ENCODE measurements at places on chromosomes 5 and 9. TPM values are rescaled to one million over a fixed set of nuclear protein-coding genes. Genes with fewer than 3 reads are reported as not detected.

DNA sequence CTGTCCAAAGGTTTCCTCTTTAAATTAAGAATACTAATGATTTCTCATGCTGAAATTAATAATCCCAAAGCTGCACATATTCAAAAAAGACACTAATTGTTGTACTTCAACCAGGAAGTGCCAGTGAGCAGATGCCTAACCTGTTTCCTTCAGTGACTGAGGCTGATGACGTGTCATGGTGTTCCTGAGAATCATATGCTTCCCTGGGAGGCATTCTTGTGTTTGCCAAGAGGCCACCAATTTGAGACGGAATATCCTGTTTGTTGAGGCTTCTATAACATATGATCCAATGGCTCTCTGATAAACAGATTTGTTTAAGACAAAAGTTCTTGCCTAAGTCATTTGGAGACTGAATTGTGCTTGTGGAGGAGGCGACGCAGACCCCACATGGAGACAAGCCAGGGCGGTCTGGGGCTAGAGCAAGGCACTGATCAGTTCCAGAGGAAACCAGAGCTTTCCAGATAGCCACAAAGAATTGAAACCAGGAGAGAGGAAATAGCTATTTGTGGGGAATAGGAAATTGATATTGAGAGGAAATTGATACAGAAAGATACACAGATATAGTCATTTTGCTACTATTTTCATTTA is 66.4 kb upstream of the ZNF608 start:
- no peaks in the 10 kb centered on the region for H3K36me3 ChIP-seq
- H3K27ac ChIP-seq = no peak overlapping the region
- H3K4me1 ChIP-seq = no peaks in the 10 kb centered on the region
- no peaks in the 10 kb centered on the region for H3K27me3 ChIP-seq
- no peak overlapping the region for H3K4me3 ChIP-seq

DNA sequence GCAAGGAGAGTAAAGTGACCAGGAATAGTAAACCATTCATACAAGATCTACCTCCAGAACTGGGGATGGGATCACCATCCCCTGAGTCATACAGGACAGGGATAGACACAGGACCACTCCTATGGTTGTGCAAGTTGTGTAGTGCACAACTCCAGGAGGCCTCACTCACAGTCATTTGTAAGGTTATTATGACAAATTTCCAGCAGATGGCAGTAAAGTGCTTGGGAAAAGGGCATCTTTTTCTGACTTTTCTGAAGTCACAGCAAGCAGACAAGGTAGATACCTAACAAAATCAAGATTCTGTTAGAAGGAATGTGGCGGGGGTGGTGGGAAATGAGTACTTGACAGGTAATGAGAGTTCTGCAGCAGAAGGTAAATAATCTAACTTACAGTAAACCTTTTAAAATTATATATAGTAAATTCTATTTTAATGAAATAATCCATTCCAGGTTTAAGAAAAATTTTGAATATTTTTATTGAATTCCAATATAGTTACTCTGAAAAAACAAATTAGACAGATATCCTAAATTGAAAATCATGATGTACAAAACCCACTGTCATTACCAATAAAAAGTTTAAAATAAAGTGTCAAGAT is 16.7 kb upstream of the KIF27 start:
- no peak overlapping the region for H3K4me3 ChIP-seq
- H3K27me3 ChIP-seq = no peaks in the 10 kb centered on the region
- H3K4me1 ChIP-seq = no peaks in the 10 kb centered on the region
- H3K36me3 ChIP-seq = peaks cover 16% of the 10 kb centered on the region
- peak; percentile 71 for DNase-seq

- peaks cover 97% of the 10 kb centered on the region for H3K36me3 ChIP-seq
- DNase-seq = no peak
- H3K4me1 ChIP-seq = peaks cover 46% of the 10 kb centered on the region
- H3K4me3 ChIP-seq = no peak overlapping the region
- H3K27me3 ChIP-seq = no peaks in the 10 kb centered on the region
- peak overlapping the region; percentile 39 for H3K27ac ChIP-seq
These were observed 7.4 kb downstream of the HNRNPH1 start for GRCh38 chr5:179616002-179616594.

DNA sequence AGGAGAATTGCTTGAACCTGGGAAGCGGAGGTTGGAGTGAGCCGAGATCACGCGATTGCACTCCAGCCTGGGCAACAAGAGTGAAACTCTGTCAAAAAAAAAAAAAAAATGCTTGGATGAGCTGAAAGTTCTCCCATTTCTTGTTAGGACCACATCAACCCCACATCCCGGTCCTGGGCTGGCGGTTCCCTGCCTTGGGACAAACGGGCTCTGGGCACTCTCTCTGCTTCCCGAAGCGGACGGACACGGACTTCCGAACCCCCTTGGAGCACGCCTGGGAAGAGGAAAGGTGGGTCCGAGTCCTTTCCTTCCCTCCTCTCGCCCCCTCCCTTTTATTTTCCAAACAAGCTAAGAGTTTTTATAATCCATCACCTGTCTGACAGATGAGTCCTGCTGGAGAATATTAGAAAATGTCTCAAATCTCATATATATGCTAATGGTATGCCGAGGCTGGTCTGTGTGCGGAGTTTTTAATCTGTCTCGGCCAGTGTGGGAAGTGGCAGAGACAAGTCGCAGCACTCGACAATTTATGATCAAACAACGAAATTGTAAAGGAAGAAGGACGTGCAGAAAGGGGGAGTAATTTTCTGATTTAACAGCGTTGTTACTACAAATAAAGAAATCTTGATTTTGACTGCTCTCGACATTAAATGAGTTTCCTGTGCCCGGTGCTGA is 257.9 kb upstream of the IRX4 start:
- H3K4me1 ChIP-seq = no peaks in the 10 kb centered on the region
- no peaks in the 10 kb centered on the region for H3K36me3 ChIP-seq
- DNase-seq = no peak
- no peak overlapping the region for H3K4me3 ChIP-seq
- no peaks in the 10 kb centered on the region for H3K27me3 ChIP-seq

GRCh38 chr5:73954381-73954780 is 328.4 kb downstream of the ARHGEF28 start:
- H3K27me3 ChIP-seq = peaks cover 2% of the 10 kb centered on the region
- H3K4me3 ChIP-seq = no peak overlapping the region
- H3K36me3 ChIP-seq = no peaks in the 10 kb centered on the region
- H3K27ac ChIP-seq = no peak overlapping the region
- no peaks in the 10 kb centered on the region for H3K4me1 ChIP-seq

- H3K27ac ChIP-seq = no peak overlapping the region
- H3K4me3 ChIP-seq = no peak overlapping the region
- H3K36me3 ChIP-seq = no peaks in the 10 kb centered on the region
- H3K4me1 ChIP-seq = no peaks in the 10 kb centered on the region
- H3K27me3 ChIP-seq = peaks cover 13% of the 10 kb centered on the region
These were observed 149.8 kb downstream of the MACIR start for GRCh38 chr5:103408408-103408807.

DNA sequence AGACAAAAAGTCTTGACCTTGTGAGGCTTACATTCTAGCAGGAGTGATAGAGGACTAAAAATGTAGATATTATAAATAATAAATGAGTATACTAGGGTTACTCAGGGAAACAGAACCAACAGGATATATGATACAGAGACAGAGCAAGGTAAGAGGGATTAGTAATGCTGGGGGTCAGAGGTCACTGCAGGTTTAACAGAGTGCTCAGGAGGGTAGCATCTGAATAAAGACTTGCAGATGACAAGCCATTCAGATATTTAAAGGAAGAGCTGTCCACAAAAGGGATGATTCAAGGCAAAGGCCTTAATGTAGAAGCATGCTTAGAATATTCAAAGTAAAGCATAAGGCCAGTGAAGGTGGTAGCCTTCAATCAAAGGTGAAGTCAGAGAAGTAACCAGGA is 65.6 kb upstream of the SEMA6A start:
- no peak for DNase-seq
- H3K27me3 ChIP-seq = no peaks in the 10 kb centered on the region

DNA sequence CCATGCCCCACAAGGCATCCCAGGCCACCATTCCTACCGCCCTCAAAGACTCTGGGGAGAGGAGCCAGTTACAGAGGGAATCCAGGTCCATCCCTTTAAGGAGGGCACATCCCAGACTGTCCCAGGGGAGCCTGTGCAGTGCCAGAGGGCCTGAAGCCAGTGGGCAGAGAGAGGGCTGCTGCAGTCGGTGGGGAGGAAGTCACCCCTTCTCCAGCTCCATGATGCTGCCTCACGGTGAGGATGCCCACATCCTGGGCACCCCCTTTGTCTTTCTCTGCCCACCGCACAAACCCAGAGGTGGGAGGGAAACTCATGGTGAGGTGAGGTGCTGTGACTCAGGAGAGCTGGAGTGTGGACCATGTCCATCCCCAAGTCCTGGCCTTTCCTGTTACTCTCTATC is 26.2 kb upstream of the ANKRD33B start:
- peaks cover 5% of the 10 kb centered on the region for H3K27me3 ChIP-seq
- H3K27ac ChIP-seq = no peak overlapping the region
- DNase-seq = peak; percentile 38
- peaks cover 16% of the 10 kb centered on the region for H3K4me1 ChIP-seq
- H3K36me3 ChIP-seq = no peaks in the 10 kb centered on the region
- no peak overlapping the region for H3K4me3 ChIP-seq

GRCh38 chr9:38162332-38163211 is 93.5 kb upstream of the SHB start:
- no peaks in the 10 kb centered on the region for H3K4me1 ChIP-seq
- DNase-seq = no peak
- no peak overlapping the region for H3K27ac ChIP-seq
- H3K4me3 ChIP-seq = no peak overlapping the region

DNA sequence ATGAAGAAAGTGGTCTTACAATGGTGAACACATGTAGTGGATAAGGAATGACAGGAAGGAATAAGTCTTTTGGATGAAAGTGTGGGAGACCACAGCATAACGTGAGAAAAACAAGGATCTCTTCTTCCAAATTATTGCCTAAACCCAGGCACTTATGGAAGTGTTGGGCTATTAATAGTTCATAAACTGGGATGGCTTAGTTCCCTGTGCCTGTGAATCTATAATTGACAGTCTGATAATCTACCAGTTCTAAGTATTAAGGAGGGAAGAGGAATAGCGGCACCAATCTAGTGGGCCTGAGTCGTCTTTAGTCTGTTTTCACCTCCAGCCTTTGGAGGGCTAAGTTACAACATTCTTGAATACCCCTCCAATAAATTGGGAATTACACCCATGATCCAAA is 39.2 kb upstream of the LRRTM2 start:
- no peaks in the 10 kb centered on the region for H3K4me1 ChIP-seq
- no peaks in the 10 kb centered on the region for H3K36me3 ChIP-seq
- H3K27ac ChIP-seq = no peak overlapping the region
- DNase-seq = no peak
- H3K27me3 ChIP-seq = no peaks in the 10 kb centered on the region
- H3K4me3 ChIP-seq = no peak overlapping the region

- no peak overlapping the region for H3K4me3 ChIP-seq
- DNase-seq = no peak
- no peak overlapping the region for H3K27ac ChIP-seq
- no peaks in the 10 kb centered on the region for H3K36me3 ChIP-seq
These were observed 200.2 kb downstream of the SLIT3 start for GRCh38 chr5:169100735-169101075.

GRCh38 chr5:166909040-166909439 is 1382.4 kb upstream of the WWC1 start:
- DNase-seq = no peak
- no peaks in the 10 kb centered on the region for H3K27me3 ChIP-seq
- H3K27ac ChIP-seq = no peak overlapping the region
- no peaks in the 10 kb centered on the region for H3K4me1 ChIP-seq
- no peak overlapping the region for H3K4me3 ChIP-seq

GRCh38 chr9:94945197-94946144 is 219.0 kb downstream of the AOPEP start:
- no peaks in the 10 kb centered on the region for H3K36me3 ChIP-seq
- no peak overlapping the region for H3K27ac ChIP-seq
- H3K4me1 ChIP-seq = no peaks in the 10 kb centered on the region
- DNase-seq = no peak
- no peak overlapping the region for H3K4me3 ChIP-seq

DNA sequence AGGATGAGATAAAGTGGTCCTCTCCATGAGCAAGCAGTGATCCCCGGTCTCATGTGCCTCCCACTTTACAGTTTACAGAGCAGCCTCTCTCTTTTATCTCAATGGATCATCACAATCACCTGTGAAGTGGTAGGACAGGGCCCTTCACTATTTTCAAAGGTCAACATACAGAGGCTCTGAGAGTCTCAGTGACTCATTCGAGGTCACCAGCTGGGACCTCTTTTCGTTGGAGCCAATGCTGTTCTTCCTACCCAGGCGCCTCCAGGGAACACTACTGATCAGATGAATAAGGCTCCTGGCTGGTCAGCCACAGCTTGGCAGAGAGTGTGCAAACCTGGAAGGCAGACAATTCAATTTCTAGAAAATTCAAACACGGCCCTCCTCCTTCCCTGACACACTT is 16.6 kb downstream of the GGTA1 start:
- no peaks in the 10 kb centered on the region for H3K27me3 ChIP-seq
- no peak for DNase-seq
- no peak overlapping the region for H3K4me3 ChIP-seq
- H3K4me1 ChIP-seq = no peaks in the 10 kb centered on the region
- H3K36me3 ChIP-seq = no peaks in the 10 kb centered on the region
- no peak overlapping the region for H3K27ac ChIP-seq

DNA sequence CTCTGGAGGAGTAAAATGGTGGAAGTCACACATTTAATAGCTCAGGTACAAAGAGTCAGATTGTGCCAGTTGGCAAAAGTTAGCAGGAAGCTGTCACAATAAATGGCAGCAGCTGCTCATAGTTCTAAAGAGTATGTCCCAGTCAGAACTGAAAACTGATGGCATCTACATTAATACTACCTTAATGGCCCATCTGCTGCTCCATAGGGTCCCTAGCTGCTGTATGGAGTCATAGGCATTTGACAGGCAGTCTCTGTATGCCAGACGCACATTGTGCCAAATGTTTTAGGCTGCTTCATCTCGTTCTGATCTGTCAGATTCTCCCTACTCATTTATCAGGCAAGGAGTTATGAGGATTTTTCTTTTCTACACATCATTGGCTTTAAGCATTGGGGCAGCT is 515.8 kb upstream of the ARRDC3 start:
- no peak for DNase-seq
- H3K27ac ChIP-seq = no peak overlapping the region
- H3K27me3 ChIP-seq = no peaks in the 10 kb centered on the region
- no peaks in the 10 kb centered on the region for H3K36me3 ChIP-seq

GRCh38 chr5:143041972-143042770 is 272.0 kb downstream of the ARHGAP26 start:
- no peaks in the 10 kb centered on the region for H3K27me3 ChIP-seq
- no peak overlapping the region for H3K27ac ChIP-seq
- no peaks in the 10 kb centered on the region for H3K4me1 ChIP-seq
- no peak for DNase-seq
- H3K4me3 ChIP-seq = no peak overlapping the region

- no peak for DNase-seq
- no peak overlapping the region for H3K27ac ChIP-seq
- no peak overlapping the region for H3K4me3 ChIP-seq
- H3K27me3 ChIP-seq = no peaks in the 10 kb centered on the region
- H3K36me3 ChIP-seq = no peaks in the 10 kb centered on the region
These were observed 412.8 kb upstream of the PIK3R1 start for GRCh38 chr5:67802766-67803165.

The ARL14EPL gene
- total RNA-seq = not detected

The CCDC192 gene
- total RNA-seq = not detected

The TMEFF1 gene
- total RNA-seq = 0.49 TPM

The NLN gene
- 1.4 TPM for total RNA-seq

The PCDHA9 gene
- not detected for total RNA-seq

The NSA2 gene
- 86.2 TPM for total RNA-seq

The CDX1 gene
- not detected for total RNA-seq
